SW480 (cell line): ENCODE measurements at places on chromosomes 12 and 14.

DNA sequence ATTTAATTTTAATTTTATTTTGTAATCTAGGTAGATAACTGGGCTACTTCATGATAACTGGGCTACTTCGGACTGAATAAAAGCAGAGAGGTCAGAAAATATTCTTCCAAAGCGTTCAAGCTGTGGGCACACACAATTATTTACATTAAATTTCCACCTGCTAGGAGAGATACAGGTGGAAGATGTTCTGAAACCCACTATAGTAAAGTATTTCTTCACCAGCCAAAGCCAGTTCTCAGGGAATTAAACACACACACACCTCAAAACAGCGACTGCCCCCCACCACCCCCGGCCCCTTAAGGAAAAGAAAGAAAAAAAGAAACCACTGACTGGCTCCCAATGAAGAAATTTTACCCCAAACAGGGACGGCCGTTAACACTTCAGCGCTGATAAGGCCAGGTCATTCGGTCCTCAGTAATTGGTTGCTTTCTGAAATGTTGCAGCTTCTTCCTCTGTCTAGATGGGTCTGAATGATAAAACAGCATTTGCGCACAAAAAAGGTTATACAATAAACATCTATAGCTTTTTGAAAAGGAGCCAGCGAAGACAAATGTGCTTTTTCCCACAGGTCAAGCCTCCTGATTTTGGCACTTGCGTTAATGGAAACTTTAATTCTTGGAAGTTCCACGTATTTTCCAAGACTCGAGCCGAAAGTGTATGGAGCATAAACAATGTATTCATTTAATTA is 771 bp upstream of the KCNJ8 start:
- no peak for DNase-seq

GRCh38 chr14:61140872-61141271 is 140.3 kb downstream of the TMEM30B start:
- DNase-seq = peak; percentile 31

- DNase-seq = peak; percentile 4
These were observed 90.5 kb downstream of the SLC2A13 start for GRCh38 chr12:40015345-40015744.

DNA sequence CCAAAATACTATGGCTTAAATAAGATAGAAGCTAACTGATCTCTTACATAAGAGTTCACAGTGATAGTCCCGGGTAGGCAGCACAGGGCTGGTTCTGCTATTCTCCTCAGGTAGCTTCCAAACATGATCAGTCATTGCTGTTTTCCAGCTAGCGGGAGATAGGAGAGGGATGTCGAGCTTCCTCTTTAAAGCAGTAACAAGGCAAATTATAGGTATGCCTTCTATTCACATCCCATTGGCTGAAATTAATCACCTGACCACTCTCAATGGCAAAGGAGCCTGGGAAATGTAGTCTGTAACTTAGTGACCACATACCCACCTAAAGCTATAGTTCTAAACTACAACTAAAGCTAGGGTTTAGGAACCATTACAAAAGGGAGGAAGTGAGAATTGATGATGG is 34.5 kb upstream of the VRK1 start:
- DNase-seq = peak; percentile 86
